ENCODE measurements at places on chromosomes 2 and 18.

- no peak for DNase-seq
These were observed 18.6 kb upstream of the TXNDC2 start for GRCh38 chr18:9867071-9867594.

DNA sequence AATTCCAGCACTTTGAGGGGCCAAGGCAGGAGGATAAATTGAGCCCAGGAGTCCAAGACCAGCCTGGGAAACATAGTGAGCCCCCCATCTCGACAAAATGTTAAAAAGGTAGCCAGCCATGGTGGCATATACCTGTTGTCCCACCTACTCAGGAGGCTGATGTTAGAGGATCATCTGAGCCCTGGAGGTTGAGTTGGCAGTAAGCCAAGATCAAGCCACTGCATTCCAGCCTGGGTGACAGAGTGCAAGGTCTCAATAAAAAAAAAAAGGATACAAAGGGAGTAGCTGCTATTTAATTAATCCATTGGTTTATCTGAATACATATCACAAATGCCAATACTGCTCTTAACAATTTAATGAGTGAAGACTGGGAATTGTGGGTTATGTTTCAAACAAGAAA, 327.8 kb downstream of the CPS1 start:
- no peak for DNase-seq

GRCh38 chr2:16713011-16713423, 47.4 kb upstream of the CYRIA start:
- no peak for DNase-seq

DNA sequence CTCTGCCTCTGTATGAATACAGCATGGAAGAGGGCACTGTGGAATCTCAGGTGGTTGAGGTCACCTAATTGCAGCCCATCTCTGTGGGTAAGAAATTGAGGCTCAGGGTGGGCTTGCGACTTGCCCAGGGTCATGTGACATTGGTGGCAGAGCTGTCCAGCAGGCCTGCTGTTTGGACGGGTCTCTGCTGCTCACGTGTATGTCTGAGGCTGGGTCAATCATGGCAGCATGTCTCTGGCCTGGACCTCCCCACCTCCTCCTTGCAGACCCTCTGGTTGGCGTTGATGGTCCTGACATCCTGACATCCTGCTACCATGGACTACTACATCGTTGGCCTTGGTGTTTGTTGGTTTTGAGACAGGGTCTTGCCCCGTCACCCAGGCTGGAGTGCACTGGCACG, 64.3 kb upstream of the HPCAL1 start:
- no peak for DNase-seq

GRCh38 chr2:230589497-230590015, 123.1 kb upstream of the CAB39 start:
- DNase-seq: no peak

- no peak for DNase-seq
These were observed 31.2 kb upstream of the RMP24 start for GRCh38 chr18:35941299-35941698.

GRCh38 chr2:65343386-65343785, 89.0 kb downstream of the SPRED2 start:
- no peak for DNase-seq

DNA sequence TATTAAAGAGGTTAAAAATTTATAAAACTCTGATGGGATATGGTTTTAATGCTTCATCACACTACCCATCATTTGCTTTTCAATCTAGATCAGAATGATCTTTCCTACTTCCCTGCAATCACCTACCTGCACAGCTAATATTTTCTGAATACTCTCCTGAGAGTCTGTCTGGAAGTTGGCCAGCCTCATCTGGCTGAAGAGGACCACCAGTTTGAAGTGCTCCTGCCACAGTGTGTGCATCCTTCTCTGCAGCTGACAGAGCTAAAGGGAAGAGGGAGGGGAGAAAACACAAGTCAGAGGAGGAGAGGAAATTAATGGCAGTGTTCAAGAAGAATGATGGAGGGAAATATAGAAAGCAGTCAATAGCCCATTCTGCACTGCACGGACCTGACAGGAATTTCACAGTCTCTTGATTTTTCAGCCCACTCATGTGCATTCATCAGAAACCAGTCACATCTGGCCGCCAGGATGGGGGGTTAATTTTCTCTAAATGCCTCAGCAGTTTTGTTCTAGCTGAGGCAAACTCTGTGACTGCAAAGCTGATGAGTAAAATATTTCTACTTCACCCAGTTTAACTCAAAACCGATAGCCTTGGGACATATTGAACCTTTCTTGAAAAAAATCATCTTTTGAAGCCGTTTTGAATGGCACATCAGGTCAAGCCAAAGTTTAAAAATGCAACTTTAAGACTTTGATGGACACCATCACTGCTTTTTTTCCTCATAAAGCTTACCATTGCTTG, 201.8 kb upstream of the KLHL14 start:
- DNase-seq: no peak

DNA sequence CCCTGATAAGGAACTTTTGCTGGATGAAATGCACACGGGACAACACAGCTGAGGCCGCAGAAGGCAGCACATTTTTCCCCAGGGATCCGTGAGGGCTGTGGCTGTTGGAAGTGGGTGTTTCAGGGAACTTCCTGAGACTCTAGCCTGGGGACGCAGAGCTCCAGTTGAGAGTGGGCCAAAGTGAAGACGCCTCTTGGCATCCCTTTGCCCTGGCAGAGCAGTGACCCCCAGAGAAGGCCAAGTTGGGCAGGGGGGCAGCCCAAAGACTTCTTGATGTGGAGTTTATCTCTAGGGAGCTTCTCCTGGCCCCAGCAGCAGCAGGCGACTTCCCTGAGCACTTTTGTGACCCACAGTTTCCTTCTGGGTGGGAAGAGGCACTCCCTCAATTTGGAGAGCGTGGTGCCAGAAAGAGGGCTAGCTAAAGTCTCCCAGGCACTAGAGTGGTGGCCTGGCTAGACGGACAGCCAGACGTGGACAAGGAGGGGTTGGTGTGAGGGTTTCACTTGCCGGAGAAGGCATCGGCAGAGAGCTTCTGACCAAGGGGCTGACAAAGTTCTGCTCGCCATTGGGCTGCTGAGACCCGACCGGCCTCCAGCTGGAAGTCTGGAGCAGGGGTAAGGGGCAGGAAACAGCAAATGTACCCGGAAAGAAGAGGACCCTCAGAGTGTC, 108.8 kb downstream of the ACKR3 start:
- no peak for DNase-seq

GRCh38 chr2:73250872-73251846, 17.1 kb downstream of the CCT7 start:
- DNase-seq: no peak

DNA sequence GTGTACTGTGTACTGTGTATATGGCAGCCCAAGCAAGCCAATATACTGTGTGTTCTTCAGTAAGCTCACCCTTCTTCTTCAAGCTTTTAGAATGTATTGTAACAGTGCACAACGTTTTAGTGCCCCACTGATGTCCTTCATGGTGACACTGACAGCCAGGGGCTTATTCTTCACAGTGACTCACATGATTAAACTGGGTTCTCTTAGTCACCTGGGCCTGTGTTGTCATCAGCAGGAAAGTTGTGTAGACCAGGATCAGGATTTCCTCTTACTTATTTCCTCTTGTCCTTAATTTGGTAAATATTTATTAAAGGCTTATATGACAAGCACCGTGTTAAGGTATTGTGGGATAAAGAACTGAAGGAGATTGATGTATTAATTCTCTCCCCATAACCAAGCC, 67.9 kb upstream of the THOC1 start:
- no peak for DNase-seq

DNA sequence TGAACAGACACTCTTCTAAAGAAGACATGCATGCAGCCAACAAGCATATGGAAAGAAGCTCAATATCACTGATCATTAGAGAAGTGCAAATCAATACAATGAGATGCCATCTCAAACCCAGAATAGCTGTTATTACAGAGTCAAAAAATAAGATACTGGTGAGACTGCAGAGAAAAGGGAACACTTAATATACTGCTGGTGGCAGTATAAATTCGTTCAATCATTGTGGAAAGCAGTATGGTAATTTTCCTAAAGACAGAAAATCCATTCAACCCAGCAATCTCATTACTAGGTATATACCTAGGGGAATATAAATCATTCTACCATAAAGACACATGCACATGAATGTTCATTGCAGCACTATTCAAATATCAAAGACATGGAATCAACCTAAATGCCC, 116.6 kb upstream of the LTBP1 start:
- DNase-seq: no peak

DNA sequence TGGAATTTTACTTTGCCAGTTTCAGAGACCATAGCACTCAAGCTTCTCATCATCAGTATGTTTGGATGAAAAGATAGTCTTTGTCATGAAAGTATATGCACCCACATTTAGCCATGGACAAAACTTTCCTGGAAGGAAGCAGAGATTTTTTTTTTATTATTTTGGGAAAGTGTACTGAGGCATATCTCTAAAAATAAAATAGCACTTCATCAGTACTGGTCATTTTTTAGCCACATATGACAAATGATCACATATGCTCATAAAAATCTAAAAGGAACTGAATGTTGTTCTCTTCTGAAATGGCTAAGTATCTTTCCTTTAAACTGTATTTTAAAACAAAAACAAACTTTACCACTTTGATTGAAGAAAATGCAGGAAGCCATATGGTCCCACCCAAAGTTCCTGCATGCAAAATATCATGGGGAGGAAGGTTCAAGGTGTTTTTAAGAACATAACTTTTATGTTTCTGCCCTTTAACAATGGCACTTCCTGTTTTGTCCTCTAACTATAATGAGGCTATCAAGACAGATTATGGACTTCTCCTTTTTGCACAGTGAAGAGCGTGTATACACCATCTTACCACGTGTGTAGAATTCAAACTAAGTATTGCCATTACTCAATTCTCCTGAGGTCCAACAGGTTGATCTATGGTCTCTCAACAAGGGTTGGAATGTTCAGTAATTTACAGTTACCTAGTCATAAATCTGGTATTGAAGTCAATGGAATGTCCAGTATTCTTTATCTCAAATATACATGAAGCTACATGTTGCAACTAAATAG, 77.1 kb upstream of the SLC39A10 start:
- DNase-seq: no peak

DNA sequence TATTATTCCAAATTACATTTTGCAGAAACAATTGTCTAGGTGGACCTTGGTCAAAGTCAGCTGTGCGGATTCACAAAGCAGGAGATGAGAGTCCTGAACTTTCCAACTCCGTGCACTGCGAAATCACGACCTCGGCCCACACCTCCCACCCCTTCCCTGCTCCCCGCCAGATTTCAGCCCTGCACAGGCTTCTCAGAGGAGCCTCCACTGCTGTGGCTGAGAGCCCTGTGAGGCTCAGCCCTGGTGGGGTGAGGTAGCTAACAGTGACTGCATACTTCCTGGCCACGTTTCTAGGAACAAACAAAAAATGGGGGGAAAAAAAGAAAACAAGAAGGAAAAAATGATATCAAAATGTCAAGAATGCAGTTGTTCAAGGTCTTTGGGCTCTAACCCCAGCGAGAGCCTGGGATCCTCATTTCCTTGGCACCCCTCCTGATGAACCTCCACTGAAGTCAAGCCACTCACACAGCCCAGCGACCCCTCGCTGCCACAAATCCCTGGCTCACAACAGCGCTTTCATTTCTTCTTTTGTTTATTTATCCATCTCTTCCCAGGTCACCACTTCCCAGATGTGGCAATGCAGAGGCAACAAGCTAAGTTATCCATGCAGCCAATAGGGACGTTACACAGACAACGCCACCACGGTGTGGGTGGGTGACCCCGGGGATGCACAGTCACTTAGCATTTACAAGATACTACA, 729.7 kb upstream of the ID2 start:
- DNase-seq: no peak

DNA sequence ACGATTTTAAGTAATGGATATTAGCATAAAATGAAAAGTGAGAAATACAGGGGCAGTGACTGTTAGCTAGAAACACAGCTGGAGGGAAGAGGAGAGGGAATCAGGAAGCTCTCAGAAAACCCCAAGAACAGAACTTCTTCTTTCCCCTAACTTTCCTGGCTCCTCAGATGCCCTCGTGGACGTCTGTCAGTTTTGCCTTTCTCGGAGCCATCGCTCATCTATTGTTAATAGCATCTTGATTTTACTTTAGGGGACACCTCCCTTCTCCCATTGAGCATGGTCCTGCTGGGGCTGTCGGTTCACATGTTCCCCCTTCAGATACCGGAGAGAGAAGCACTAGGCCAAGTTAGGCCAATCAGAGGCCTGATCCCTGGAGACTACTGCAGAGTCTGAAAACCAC, 2.3 kb upstream of the PLEK start:
- DNase-seq: no peak

DNA sequence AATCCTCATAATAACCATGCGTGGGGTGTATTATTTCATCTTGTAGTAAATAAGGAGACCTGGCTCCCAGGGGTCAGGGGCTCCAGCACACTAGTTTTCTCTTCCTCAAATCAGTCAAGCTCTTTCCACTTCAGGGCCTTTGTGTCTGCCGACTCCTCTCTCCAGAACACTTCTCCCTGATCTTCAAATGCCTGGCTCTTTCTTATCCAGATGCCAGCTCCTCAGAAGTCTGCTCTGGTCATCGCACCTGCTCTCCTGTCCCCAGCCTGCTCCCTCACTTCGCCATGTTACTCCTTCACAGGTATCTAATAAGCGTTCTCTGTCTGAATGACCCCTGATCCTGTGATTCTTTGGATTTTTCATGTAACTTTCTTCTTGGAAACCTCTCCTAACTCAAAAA, 62.0 kb downstream of the GYPC start:
- DNase-seq: no peak

DNA sequence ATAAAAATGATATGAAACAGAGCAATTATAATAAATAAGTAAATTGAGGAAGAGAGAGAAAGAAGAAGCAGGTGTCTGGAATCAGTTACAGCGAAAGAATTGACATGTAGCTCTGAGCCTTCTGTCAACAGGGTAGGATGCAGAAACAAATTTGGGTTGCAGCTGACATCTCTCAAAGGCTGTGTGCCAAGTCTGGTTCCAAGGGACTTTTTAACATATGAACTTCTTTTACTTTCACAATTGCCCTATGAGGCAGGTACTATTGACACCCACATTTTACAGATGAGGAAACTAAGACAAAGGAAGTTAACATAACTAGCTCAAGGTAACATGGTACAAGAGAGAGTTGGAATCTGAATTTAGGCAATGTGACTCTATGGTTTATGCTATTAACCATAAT, 260.0 kb downstream of the ASXL3 start:
- no peak for DNase-seq

DNA sequence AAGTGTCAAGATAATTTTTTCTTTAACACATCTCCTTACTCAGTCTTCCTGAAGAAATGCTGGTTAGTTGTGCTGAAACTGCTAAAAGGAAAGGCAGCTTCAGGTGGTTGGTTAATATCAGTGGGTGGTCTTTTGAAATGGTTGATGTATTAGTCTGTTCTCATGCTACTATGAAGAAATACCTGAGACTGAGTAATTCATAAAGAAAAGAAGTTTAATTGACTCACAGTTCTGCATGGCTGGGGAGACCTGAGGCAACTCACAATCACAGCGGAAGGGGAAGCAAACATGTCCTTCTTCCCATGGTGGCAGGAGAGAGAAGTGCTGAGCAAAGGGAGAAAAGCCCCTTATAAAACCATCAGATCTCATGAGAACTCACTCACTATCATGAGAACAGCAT, 125.9 kb upstream of the CYRIA start:
- DNase-seq: no peak

Data from right forelimb (tissue), 1 donor.